ENCODE measurements at places on chromosomes 3 and 15. TPM values are rescaled to one million over a fixed set of nuclear protein-coding genes. Genes with fewer than 3 reads are reported as not detected.
A peak's percentile ranks its signal among the peaks of the same experiment; 100 is the strongest.

DNA sequence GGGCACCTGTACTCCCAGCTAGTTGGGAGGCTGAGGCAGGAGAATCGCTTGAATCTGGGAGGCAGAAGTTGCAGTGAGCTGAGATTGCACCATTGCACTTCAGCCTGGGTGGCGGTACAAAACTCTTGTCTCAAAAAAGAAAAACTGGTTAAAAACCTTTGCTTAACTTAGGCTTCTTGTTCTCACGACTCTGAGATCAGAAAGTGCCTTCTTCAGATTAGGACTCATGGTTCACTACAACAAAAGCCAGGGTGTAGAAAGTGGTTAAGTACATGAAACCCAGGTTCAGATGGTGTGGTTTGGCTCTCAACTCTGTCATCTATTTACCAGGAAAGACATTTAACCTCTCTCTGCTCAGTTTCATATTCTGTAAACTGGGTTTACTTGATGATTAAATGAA, 168.4 kb downstream of the TUSC7 start:
- no peak for DNase-seq

The CDHR4 gene
- total RNA-seq, result not detected

DNA sequence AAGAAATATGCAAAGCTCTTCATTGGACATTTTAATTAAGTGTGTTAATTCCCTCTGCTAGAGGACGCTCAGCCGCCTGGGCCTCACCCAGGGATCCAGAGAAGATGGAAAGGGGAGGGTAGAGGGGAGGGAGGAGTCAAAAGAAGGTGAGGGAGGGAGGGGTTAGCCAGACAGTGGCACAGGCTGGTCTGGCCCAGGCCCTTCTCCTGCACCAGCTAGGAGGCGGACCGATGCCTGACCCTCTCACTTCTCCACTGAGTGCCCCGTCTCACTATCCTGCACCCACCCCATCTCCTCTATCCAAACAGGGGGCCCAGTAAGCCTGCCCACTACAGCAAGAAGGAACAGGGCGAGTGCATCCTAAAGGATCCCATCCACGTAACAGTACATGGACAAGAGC, 22.9 kb downstream of the RAB6B start:
- DNase-seq, result no peak

DNA sequence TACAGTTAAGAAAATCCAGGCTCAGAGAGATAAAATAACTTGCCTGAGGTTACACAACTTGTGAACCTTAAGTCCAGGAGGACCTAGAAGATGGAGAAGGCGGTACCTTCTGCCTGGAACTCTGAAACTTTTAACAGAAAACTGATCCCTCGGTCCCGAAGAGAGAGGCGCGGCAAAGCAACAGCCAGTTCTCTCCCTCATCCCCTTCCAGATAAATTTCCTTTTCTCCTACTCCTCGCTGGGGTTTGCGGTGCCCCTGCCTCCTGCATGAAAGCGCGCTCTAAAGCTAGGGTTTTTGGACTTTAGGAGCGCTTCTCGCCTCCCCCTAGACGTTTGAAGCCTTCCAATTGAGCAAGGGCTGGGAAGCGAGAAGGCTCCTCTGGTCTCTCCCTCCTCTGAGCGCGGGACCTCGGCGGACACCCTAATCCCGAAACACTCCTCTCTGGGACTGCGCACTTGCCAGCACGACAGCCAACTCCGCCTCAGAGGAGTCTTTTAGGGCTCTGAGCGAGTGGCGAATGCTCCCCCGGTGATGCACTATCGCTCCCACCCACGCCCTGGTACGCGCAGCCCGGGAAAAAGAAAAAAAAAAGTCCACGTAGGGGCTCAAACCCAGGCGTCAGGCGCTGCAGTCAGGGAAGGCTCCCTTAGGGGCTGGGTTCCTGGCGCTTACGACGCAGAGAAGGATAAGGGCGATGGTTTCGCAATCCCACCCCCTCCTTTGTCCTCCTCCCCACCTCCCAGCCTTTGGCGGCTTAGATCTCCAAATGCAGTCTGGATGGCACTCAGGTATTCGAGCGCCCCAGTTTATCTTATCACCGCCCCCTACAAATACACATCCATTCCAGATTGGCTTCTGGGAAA, 7.9 kb upstream of the EOMES start:
- no peak for DNase-seq

GRCh38 chr3:190911382-190911781, 48.9 kb upstream of the GMNC start:
- no peak for DNase-seq

DNA sequence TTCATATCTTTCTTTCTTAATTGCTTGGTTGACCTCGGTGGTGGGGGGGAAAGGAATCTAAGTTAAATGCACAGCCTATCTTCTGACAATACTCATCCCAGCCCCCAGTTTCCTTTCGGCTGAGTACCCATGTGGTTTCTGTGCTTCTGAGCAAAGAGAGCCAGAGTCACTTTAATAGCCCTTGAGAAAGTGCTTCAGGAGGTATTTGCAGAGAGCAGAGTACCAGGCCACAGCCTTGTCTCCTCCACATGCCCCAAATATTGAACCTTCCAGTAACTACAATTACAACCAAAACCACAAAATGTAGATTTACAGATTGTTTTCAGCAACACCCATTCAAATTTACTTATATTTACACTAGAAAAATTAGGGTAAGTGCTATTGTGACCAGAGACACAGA, 647.4 kb downstream of the NR2F2 start:
- no peak for DNase-seq

DNA sequence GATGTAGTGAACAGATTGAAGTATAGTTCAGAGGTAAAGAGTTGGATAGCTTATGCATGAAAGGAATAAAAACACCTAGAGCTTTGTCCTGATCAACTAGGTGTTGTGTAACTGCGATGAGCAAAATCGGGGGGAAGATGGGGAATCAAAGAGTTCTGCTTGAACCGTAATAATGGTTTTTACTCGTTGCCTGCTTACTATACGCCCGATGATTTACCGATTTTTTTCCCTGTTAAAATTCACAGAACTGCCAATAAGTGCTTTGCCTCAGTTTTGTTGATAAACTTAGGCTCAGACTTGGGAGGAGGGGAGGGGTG, 783 bp upstream of the DNAJB11 start:
- DNase-seq, result no peak

- peak; percentile 31 for DNase-seq
These were observed 2.0 kb downstream of the FAM43A start for GRCh38 chr3:194687638-194688199.

- no peak for DNase-seq
These were observed 330.9 kb downstream of the ERC2 start for GRCh38 chr3:56137415-56137814.

DNA sequence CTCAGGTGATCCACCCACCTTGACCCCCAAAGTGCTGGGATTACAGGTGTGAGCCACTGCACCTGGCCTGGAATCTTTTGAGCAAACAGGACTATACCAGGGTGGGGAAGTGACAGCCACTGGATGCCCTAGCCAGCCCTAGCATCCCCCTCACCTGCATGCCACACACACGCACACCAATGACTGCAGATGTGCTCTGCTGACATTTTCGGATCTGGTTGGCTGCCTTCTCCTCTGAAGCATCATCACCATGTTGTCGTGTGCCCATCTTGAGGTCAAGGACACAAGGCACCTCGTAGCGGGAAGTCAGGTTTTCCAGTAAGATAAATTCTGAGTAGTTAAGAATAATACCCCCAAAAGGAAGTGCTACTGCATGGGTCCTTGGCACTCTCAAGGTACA, 3.7 kb upstream of the NCKIPSD start:
- no peak for DNase-seq

DNA sequence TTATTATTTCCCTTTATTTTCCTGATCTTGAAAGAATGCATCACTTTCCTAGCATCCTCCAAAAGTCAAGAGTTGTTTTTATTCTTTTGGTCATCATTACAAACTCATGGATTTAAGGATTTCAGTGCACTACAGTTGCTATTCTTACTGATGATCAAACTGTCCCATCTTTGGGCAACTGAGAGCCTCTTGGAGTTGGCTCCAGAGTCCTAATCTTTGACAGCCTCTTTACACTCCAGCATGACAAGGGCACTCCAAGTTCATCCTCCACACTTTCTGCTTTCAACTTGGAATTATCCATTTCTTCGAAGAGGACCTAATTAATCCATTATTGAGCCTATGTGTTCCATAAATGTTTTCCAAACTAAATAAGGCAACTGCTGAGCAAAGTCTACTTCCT, 5.7 kb downstream of the UACA start:
- no peak for DNase-seq

DNA sequence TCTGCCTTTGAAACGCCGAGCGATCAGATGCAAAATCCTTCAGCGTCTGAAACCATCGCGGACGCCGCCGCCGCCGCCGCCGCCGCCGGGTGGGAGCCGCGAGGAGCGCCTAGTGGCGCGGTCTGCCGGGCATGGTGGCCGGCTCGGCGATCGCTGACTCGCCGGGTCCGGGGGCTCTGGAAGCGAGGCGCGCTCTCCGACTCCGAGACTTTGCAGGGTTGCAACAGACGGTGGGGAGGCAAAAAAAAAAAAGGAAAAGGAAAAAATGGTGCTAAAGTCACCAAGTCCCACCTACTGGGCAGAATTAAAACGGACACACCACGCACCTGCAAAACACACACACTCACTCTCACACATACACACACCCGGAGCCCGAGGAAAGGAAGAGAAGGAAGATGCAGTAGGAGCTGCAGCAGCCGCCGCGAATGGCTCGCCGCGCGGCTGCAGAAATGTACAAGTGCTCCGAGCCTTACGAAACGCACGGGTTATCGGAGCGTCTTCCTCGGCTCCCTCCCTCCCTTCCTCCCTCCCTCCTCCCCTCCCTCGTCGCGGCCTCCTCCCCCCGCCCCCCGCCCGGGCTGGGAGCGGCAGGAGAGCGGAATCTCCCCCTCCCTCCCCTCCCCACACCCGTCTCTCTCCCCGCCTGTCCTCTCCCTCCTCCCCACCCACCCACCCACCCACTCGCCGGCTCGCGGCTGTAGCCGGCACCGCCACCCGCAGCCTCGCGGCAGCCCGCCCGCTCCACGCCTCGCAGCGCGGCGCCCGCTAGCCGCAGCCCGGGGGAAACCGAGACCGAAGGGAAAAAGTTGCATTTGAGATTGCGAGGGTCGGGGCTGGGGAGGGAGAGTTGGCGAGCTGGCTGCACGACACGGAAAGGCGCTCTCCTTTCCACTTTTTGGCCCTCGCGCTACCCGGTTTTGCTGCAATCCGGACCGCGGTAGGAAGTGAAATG, at the start of gene NTRK3:
Gene NTRK3 (minus strand): TSS at position 461 of the 952 bp plus-strand sequence. CDS start 586 bp downstream, outside the sequence.
- DNase-seq, result no peak

DNA sequence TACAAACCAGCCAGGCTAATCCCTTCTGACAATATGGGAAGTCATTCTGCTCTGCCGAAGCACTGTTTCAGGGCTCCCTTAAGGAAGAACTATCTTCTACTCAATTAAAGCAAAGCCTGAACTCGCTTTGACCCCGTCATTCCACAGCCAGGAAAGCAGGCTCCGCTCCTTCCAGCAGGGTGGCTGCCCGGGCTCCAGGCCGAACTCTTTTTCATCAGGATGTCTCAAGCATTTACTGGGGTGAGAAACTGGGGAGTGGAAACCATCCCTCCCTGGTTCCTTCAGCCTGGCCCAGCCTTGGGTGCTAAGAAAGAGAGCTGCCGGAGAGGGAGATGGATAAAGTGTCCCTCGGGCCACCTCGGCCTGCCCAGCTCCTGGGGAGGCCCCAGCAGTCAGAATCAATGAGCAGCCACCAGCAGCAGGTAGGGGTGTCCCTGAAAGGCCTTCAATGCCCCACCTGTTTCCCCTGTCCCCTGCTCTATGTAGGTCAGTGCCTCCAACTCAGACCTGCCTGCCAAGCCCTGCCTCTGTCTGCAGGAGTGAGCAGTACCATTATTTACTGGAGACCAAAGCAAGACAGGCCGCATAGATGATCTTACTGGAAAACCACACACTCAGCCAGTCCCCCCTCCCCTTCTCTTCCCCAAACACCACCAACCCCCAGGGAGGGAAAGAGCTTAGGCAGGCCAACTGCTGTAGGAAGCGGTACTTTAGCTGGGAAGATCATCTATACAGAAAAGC, 225.6 kb upstream of the TLE3 start:
- peak; percentile 7 for DNase-seq

The CYP11A1 gene
- not detected for total RNA-seq

DNA sequence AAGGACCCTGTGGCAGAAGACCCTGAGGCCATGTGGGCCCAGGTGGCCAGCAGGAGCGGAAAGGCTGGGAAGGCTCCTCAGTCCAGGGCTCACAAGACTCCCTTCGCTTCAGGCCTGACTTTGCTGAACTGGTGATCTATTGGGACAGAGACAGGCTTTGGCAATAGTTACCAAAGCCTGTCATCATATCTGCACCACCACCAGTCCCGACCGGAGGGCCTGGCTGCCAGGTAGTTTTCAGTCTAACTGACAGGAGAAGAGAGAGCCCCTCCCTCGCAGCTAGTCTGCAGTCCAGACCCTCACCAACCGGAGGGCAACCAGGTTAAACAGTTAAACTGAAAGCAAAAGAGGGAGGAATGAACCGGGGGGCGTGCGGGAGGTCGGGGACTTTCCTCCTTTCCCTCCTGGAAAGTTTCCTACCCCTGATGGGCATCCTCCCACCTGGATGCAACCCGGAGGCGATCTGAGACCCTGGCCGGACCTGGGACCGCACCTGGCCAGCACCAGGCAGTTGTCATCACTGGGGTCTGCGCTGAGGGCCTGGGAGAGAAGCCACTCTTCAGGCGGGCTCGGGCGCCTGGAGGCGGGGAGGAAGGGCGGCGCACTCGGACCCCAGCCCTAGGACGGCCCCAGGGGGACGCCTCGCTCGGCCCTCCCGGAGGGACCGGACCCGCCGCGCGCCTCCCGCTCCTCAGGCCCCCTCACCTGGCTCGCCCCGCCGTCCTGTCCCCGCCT, 435 bp downstream of the RAB27A start:
- DNase-seq, result no peak

GRCh38 chr3:27591312-27592210, 107.4 kb upstream of the SLC4A7 start:
- peak; percentile 6 for DNase-seq

The SPINK8 gene
- total RNA-seq, result not detected

DNA sequence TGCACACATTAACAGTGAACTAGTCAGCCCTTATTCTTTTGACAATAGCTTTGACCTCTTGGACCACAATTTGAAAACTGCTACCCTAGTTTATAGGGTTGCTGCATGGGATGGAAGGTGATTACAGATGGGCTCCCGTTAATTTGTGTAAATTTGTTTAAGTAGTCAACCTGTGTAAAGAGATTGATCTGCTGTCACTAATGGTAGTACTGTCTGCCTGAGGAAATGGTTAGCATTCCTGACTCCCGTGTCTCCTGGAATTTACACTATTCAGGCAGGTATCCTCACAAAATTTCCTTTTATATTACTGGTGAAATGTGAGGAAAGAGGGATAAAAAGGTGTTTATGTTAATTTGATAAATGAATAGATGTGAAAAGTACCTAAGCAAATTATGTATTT, 15.3 kb upstream of the EBLN2 start:
- DNase-seq, result no peak

DNA sequence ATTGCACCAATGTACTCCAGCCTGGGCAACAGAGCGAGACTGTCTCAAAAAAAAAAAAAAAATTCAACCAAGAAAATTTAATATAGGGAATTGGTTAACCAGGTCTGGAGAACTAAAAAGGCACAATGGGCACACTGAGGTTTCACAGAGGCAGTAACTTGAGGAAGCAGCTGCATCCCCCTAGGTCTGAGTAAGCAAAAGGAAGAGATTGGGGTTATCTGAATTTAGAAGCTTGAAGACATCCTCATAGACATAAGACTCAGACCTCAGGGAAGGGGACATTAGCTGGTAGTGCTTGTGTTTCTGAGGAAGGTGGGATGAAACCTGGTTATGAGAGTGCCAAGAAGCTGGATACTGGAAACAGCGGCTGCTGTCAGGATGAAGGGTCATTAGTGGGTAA, 50.1 kb upstream of the LEKR1 start:
- no peak for DNase-seq

- DNase-seq, result no peak
These were observed 288.3 kb upstream of the C2CD4B start for GRCh38 chr15:62453375-62453774.

Measured in naive thymus-derived CD8-positive, alpha-beta T cell (primary cell).